ENCODE measurements at places on chromosomes 12 and 14. TPM values are rescaled to one million over a fixed set of nuclear protein-coding genes. Genes with fewer than 3 reads are reported as not detected.

The DEGS2 gene
- polyA plus RNA-seq, result not detected

The WNT5B gene
- polyA plus RNA-seq, result 38.7 TPM

The CD163 gene
- polyA plus RNA-seq, result not detected

The STAC3 gene
- polyA plus RNA-seq, result 0.12 TPM
